Jurkat, Clone E6-1 (cell line): ENCODE measurements at places on chromosomes 6 and 20.
A peak's percentile ranks its signal among the peaks of the same experiment; 100 is the strongest.

DNA sequence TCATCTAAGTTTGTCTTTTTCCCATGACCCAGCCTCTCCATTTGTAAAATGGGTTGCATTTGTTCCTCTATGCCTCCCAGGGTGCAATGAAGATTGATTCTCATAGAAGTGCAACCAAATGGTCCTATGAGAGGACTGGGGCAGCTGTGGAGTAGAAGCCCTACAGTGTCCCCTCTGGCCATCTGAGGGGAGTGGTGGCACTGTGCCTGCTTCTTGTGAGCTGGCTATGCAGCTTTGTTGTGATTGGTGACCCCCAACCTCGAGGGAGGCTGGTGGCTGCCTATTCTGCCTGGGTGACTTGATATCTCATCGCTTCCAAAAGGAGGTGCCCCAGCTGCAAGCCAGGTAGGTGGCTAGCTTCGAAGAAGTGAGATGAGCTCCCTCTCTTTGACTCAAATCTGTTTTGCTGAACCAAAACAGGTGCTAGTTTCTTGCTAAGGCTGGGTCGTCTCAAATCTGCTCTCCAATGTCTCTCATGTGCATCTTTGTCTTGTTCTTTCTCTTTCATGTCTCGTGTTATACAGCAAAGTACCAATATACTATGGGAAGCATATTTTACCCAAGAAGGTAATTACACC is 33.9 kb downstream of the TXLNB start:
- DNase-seq, result no peak

- no peak for DNase-seq
Observed at GRCh38 chr6:36505744-36506534, 41.3 kb downstream of the STK38 start.

DNA sequence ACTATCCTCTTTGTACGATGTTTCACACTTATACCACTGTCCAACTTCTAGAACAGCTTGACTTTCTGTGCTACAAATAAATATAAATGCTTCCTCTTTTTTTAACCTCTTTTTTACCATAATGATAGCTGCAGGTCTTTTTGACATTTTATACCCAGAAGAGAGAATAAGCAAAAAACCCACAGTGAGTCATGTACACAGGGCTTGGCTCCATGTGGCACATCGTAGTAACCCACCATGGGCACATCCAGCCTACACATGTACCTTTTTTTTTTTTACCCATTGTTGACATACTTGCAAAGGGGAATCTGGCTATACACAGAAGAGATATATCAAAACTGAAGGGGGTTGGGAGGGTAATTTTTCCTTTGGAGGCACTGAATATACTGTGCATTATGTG is 59.5 kb upstream of the RSPO3 start:
- DNase-seq, result no peak

GRCh38 chr6:153167061-153167891 is 36.2 kb upstream of the RGS17 start:
- no peak for DNase-seq

GRCh38 chr6:32413427-32414047 is 6.6 kb upstream of the BTNL2 start:
- peak; percentile 67 for DNase-seq

DNA sequence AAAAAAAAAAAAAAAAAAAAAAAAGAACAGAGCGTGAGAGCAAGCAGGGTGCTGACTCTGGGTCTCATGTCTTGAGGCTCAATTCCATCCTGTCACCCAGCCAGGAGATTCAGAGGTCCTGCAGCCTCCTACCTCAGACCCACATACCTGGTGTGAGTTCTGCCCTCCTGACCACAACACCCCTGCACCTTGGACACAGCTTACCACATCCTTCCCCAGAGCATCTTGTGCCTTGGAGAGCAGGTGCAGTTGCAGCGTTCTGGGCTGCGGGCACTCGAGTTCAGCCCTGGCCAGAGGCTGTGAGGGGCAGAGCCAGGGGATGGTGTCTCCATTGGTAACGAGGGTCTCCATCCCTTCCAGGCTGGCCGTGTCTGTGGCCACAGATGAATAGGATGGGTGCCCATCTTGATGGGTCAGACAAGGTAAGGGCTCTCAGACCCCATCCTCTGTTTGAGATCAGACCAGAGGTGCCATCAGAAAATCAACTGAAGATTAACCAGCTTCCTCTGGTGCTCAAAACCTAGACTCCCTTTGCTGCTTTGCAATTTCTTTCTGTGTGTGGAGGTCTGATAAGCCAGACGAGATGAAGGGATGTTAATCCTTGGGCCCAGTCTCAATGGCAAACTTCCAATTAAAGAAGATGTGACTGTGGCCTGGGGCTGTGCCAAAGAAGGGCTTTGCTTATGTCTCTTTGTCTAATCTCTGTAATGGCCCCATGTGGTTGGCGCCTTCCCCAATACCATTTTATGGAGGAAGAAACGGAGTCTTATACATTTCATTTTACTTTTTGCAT is 14.7 kb upstream of the ZNF831 start:
- no peak for DNase-seq

GRCh38 chr6:144181639-144182038 is 31.3 kb downstream of the STX11 start:
- DNase-seq, result no peak

DNA sequence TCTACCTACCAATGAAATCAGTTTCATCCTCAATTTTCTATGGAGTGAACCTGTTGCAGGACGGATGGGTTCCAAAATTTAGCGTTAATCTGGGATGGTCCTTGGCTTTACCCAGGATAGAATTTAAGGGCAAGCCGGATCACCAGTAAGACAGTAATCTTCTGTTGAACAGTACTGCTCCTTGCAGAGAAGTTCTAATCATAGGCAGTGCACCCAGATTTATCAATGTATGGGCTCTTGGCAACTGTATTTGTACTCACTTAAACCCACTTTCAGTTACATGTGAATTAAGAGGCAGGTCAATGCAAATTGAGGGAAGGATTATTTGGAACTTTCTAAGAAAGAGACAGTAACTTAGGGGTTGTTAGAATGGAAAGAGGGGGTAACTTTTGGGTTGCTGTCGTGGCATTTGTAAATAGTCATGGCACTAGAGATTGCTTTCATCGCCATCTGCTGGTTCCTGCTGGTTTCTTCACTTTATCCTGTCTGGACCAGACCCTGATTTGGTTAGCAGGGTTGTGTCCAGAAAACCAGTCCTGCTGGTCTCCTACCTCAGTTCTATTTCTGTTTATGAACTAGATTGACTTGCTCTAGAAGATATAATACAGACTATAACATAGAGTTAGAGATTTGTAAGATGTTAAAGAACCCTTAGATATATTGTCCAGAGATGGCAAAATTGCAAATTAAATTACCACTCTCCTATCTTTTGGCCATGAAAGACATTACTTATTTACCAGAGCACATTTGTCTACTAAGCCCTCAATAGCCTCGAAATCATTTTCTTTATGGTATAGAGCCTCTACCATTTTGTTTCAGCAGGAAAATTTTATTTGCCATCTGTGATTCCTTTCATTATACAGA is 646.3 kb downstream of the UTRN start:
- peak; percentile 8 for DNase-seq

DNA sequence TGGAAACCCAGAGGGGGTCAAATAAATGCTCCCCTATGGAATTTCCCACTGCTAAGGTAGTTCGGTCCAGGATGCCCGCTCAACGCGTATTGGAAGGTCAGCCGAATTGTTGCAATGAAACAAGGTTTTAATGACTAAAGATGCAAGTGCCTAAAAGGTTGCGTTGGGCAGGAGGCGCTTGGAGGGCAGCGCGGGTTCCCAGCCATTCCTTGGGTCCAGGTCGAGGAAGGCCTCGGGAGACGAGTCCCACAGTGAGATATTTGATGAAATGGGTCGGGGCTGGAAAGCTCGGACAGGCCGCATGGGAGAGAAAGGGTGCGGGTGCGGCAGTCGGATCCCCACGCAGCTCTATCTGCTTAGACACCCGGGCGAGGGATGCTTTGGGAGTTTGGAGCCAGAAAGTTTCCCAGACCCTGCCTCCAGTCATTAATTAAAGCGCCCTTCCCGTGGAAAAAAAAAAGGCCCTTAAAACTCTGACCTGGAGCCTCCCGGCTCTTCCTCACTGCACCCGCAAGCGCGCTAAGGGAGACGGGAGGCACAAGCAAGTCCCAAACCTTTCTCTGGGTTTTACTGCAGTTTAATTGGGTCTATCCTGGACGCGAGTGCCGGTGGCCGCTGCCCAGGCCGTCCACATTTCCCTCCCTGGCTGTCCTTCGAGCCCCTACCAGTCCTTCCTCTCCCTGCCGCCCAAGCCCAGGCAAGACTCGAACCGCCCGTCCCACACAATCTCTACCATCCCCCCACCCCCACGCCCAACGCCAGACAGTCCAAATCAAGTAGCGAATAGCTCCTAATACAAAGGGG is 24.2 kb downstream of the TFAP2A start:
- DNase-seq, result no peak

DNA sequence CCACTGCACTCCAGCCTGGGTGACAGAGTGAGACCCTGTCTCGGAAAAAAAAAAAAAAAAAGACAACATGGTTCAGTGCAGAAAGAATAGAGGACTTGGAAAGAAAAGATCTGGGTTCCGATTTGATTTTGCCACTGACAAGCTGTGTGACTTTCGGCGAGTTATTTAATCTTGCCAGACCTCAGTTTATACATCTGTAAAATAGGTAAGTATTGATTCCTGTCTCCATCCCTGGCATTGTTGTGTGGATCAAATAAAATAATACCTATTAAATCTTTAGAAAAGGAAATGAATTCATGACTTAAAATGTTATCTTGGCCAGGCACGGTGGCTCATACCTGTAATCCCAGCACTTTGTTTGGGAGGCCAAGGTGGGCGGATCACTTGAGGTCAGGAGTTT is 7.0 kb downstream of the ITCH start:
- no peak for DNase-seq

- DNase-seq, result no peak
Observed at GRCh38 chr20:35575958-35576357, 34.1 kb downstream of the ERGIC3 start.

- DNase-seq, result no peak
Observed at GRCh38 chr6:136750696-136751521, 41.4 kb downstream of the MAP3K5 start.
